ENCODE measurements at places on chromosomes 12 and 14. TPM values are rescaled to one million over a fixed set of nuclear protein-coding genes. Genes with fewer than 3 reads are reported as not detected.
A peak's percentile ranks its signal among the peaks of the same experiment; 100 is the strongest.

SYNDIG1L gene
- not detected for total RNA-seq

- DNase-seq = no peak
Observed at GRCh38 chr14:61335049-61335448, 13.7 kb downstream of the PRKCH start.

- no peak for DNase-seq
Observed at GRCh38 chr12:19695244-19696098, 256.2 kb downstream of the AEBP2 start.

DNA sequence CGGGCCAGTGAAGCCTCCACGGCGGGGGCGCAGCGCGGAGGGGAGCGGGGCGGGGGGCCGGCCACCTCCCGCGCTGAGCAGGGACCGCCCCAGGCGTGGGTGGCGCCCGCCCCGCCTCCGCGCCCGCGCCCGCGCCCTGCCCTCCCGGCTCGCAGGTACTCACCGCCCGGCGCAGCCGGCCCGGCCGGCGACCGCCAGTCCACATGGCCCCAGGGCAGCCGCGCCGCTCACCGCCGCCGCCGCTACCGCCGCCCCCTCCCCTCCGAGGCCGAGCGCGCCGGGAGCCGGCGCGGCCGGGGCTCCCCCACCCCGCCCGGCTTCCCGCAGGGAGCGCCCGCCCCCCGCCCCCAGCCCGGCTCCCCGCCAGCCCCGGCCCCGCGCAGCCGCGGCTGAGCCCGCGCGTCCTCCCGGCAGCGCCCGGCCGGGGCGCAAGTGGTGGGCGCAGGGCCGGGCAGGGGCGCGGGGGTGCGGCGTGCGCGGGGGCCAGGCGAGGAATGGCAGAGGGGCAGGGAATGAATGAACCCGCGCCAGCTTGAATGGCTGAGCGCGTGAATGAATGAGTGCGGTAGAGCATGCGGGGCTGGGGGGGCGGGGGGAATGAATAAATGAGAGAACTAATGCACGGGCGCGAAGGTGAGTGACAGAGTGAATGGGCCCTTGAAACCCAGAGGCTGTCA is at the start of gene BEGAIN:
TSS of gene BEGAIN (minus strand) at position 332 of the 677 bp plus-strand sequence. CDS start at position 205, 127 bp downstream.
- no peak for DNase-seq

DNA sequence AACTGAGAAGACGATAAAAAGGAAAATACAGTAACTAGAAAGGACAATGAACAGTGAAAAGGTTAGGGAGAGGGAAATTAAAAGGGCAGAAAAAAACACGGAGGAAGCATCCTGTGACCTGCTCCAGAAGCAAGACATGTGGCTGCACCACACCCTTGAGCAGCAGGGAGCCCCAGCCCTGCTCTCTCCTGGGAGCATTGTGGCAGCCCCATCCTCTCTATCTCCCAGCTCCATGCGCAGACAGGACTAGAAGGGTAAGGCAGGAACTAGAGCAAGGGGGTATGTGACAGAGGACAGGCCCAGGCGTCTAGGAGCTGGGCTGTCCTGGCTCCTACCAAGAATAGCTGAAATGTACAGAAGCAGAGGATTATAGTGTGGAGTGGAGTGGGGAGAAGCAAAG is 38.6 kb upstream of the SMUG1 start:
- DNase-seq = peak; percentile 18

DNA sequence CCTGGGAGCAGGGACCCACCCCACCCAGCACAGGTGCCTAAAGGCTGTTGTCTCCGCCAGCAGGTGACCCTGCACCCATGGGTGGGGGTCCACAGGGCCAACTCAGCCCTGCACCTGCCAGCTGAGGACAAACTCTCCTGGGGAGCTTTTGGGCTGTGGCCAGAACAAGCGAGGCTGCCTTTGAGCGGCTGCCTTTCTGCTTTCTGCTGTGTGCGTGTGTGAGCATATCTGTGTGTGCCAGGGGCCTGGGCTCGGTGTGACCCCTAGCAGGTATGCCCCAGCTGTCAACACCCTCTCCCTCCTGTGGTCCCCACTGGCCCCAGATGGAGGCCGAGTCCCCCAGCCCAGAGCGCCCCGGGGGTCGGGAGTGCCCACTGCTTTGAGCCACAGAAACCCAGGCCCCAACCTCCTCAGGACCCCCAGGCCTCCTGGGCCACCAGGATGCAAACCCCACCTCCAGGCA is 25.9 kb upstream of the GPR132 start:
- DNase-seq = no peak

MARK3 gene
- 31.8 TPM for total RNA-seq

DNA sequence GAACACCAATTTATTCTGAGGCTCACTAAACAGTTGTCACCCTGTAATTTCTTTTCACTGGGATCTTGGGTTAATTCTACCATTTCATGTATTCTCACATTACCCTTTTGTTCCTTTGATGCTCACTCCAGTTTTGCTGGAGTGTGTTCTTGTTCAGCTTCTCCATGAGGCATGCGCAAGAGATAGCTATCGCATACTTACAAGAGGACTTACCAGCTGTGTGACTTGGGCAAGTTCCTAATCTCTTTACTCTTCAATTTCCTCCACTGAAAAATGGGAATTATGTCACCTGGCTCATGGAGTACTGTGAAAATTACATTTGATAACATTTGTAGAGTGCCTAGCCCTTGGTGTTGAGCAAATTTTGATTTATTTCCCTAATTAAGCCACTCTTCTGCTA is 56.5 kb upstream of the JDP2 start:
- DNase-seq = no peak

- no peak for DNase-seq
Observed at GRCh38 chr12:30531731-30532678, 163.7 kb downstream of the IPO8 start.

DNA sequence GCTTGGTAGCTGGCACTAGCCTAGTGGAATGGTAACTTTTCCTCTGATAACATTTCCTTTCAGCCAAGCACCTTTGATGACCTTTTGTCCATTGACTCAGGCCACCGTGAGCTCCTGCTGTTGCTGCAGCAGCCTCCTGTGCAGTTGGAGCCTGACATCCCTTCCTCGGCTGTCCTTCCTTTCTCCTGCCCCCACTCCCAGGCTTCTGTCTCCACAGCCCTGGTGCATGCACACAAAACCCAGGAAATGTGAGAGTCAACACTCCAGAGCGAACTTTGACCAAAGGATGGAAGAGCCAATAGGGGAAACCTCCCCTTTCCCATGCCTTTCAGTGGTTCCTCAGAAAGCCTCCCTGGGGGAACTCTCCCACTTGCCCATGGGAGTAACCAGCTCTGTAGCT is 115.0 kb downstream of the TMEM260 start:
- no peak for DNase-seq

- no peak for DNase-seq
Observed at GRCh38 chr12:54641089-54641488, 6.4 kb upstream of the LACRT start.

GRCh38 chr12:4526923-4527546 is 11.7 kb upstream of the RAD51AP1 start:
- DNase-seq = no peak

- DNase-seq = no peak
Observed at GRCh38 chr12:76622351-76622750, 62.8 kb upstream of the OSBPL8 start.

Measured in A172 (cell line).